NCI-H1105 (cell line): ENCODE measurements at places on chromosomes 5 and 9.

DNA sequence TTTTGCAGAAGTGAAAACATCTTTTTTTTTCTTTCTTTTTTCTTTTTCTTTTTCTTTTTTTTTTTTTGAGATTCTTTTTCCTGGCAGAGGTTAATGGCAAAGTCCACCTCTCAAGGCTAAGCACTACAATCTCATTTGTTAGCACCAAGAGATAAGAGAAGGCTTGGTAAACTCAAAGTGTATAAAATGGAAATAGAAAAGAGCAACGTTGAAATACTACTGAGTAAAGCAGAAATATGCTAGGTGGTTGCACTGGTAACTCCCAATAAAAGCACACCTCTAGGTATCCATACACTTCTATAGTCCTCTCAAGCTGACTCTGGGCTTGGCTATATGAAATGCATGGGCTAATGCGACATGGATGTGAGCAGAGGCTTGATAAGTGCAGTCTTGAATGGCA is 188.9 kb downstream of the RAB3C start:
- DNase-seq, result no peak

- peak; percentile 39 for DNase-seq
Observed at GRCh38 chr9:128203707-128204551, 750 bp downstream of the DNM1 start.

GRCh38 chr5:109468288-109468676 is 58.5 kb upstream of the PJA2 start:
- no peak for DNase-seq

- no peak for DNase-seq
Observed at GRCh38 chr5:136094913-136095641, 37.6 kb upstream of the SMAD5 start.

- peak; percentile 85 for DNase-seq
Observed at GRCh38 chr9:15509931-15510788, 610 bp downstream of the PSIP1 start.

GRCh38 chr5:80389580-80389979 is 18.3 kb upstream of the ZFYVE16 start:
- DNase-seq, result no peak

GRCh38 chr9:115400796-115401195 is 282.8 kb upstream of the TNC start:
- DNase-seq, result no peak

DNA sequence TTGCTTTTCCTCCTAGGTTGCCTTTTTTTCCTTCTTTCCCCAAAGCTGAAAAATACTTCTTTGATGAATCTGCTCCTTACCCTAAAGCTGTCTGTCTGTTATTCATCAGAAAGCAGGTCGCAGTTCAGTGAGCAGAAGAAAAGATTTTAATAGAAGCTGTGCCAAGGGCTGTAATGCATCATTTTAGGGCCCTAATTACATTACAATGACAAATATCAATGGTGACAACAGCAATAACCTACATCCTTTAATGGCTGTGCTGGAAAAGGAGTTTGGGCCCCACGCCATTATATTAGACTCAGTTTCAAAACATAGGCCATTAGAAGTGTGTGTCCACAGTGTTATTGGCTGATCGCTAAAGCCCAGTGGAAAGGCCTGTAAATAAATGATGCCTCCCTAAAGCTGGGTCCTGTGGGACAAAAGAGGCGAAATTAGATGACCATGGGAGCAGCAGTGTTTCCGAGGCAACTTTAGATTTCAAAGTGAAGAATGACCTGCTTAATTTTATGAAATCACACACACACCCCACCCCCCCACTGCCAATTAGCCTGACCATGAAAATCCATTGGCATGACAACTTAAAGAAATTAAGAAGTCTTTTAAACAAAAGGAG is 38.4 kb downstream of the TLE4 start:
- peak; percentile 65 for DNase-seq

- no peak for DNase-seq
Observed at GRCh38 chr5:55453211-55453610, 81.6 kb downstream of the PLPP1 start.

DNA sequence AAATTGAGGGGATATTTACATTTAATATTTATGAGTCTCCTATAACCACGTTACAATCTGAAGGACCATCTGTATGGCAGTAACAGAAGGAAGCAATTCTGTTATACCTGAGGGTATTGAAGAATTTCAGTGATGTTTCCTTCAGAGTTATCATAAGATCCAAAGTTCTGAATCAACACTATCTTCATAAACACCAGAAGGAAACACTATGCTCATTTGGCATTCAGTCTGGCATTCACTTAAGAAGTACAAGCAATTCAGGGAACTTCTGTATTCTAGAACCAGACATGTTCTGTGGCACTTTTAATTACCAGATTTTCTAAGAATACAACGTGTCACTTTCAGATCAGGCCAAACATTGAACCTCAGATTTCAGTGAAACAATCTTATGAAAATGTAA is 9.6 kb downstream of the DAB2 start:
- no peak for DNase-seq

- DNase-seq, result no peak
Observed at GRCh38 chr9:98438666-98439065, 183.2 kb upstream of the TBC1D2 start.

DNA sequence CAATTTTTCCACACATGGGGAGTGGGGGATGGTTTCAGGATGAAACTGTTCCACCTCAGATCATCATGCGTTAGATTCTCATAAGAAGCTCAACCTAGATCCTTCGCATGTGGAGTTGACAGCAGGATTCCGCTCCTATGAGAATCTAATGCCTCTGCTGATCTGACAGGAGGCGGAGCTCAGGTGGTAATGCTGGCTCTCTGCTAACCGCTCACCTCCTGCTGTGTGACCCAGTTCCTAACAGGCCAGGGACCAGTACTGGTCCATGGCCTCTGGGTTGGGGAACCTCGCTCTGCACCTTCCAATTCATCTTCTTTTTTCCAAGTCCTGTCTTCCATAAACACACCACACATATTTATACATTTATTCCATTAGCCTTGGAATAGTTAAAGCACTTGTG is 33.0 kb downstream of the POU5F2 start:
- no peak for DNase-seq

GRCh38 chr5:6058055-6058715 is 320.2 kb downstream of the MED10 start:
- no peak for DNase-seq

DNA sequence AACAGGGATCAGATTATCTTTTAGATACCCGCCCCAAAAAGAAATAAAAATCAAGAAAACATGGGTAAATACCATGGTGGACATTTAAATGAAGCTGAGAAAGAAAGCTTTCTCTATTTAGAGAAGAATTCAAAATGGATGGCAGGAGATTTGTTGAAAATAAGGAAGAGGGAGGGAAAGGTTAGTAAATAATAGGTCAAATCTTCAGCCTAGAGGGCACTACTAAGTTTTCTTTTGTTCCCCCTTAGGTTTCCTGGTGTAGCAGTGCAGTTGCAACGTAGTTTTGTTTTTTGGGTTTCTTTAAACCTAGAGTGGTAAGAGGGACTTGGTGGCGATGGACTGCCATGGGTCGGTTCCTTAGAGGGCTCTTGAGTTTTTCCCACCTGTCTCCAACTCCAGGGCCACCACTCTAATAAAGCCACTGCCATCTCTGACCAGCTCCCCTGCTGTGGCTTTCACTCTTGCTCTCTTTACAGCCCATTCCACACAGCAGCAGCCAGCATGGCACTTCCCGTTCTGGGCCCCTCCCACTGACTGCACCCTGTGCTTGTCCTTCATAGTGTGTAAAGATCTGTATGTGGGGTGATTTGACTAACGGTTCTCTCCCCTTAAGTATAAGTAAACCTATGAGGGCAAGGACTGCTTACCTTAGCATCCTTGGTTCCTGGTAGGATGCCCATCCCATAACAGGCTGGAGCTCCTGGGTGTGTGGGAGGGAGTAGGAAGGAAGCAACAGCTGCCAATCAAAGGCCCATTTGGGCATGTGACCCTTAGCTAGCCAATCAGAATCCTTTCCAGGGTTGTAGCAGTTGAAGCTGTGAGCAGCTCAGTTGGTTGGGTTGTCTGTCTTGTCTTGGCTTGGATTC is 118.3 kb downstream of the SLC1A3 start:
- DNase-seq, result no peak

GRCh38 chr9:96087669-96088299 is 212.3 kb downstream of the ERCC6L2 start:
- peak; percentile 51 for DNase-seq

DNA sequence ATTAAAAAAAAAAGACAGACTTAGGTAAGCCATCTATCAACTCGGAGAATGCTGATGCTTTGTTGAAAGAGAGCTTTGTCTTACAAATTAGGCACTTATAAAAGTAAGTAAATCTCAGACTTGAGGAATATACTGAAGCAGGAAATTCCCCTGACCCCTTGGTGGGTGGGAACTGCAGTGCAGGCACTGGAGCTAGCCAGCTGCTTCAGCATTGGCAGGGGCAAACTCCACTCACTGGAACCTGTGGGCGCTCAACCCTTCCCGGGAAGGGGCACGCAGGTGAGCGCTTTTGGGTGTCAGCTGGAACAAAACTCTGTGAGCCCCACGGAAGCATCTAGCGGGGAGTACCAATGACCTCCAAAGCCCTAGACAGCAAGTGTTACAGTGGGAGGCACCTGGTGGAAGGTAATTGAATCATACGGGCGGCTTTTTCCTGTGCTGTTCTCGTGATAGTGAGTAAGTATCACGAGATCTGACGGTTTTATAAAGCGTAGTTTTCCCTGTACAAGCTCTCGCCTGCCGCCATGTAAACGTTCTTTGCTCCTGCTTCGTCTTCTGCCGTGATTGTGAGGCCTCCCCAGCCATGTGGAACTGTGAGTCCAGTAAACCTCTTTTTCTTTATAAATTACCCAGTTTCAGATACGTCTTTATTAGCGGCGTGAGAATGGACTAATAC is 628.0 kb upstream of the CDH18 start:
- DNase-seq, result peak; percentile 1

DNA sequence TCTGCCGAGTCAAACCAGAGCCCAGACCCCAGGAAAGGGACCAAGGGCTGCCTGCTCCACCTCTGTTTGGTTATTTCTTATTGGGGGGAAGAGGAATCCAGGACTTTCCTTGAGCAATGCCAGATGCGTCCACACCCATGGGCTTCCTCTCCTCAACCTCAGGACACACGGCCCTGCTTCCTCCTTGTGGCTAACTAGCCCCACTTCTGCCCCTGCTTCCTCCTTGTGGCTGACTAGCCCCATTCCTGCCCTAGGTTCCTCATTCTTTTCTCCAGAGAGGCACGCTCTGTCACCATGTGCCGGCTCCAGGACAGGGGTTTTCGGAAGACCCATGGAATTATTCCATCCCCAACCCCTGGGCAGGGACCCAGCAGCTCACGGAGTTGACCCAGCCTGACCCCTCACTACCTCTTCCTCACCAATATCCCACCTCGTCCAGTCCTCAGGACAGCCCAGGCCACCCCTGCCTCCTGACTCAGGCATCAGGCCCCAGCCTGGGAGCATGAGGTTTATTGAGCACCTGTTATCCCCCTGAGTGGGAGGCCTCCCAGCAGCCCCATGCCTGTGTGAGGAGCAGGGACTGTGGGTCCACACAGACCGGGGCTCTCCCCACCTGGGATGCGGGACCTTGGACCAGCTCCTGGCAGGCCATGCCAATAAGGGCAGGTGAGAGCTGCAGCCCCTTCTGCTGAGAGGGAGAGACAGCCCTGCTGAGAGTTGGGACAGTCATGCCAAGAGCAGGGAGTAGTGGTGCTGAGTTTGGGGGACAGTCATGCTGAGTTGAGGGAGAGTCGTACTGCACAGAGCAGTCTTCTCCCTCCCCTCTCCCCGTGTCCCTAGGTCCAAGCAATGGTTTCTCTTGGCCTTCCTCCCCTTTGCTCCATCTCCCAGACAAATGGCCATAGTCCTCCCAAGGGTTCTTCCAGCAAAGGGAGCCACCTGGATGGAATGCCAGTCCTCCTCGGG is 11.8 kb upstream of the FCN1 start:
- DNase-seq, result no peak

GRCh38 chr5:120640778-120641177 is 176.7 kb downstream of the PRR16 start:
- no peak for DNase-seq

- no peak for DNase-seq
Observed at GRCh38 chr5:17255471-17256021, 38.1 kb downstream of the BASP1 start.

- DNase-seq, result peak; percentile 38
Observed at GRCh38 chr9:95167998-95168397, 149.5 kb downstream of the FANCC start.

- DNase-seq, result no peak
Observed at GRCh38 chr9:92187390-92187789, 72.2 kb upstream of the SPTLC1 start.
